ENCODE measurements at places on chromosomes 5 and 9.

GRCh38 chr9:85157772-85158171 is 488.2 kb downstream of the NTRK2 start:
- DNase-seq, result no peak

- DNase-seq, result no peak
These were observed 141.6 kb upstream of the RPS23 start for GRCh38 chr5:82419559-82420332.

DNA sequence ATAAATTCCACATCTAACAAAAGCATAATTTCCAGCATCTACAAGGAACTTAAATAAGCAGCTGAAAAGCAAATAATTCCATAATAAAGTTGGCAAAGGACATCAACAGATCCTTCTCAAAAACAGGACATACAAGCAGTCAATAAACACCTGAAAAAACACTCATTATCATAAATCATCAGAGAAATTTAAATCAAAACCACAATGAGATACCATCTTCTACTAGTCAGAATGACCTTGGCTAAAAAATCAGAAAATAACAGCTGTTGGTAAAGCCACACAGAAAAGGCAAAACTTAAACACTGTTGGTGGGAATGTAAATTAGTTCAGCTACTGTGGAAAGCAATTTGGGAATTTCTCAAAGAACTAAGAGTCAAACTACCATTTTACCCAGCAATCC is 1371.1 kb upstream of the ACO1 start:
- DNase-seq, result no peak

GRCh38 chr5:102625468-102625867 is 126.7 kb upstream of the SLCO6A1 start:
- no peak for DNase-seq

DNA sequence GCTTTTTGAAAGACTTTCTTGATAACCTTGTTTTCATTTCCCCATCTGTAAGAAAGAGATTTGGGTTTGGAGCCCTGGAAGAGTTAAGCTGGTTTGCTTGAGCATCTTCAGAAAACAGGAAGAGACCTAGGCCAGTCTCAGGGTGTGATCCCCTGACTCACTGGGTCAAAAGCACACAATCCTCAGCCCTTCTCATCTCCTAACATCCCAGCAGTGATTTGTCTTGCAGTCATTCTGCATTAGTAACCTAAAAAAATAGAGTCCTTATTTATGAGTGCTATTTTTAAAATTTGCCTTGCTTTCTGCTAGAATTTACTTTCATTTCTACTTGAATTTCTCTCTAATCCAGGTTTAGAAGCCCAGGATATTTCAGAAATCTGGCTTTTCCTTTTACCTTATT is 16.4 kb upstream of the ARSB start:
- DNase-seq, result no peak

GRCh38 chr9:114930056-114930812 is at the start of gene TNFSF8:
Gene TNFSF8, minus strand, starts transcription at chr9:114930591. Its CDS starts 288 bp downstream, at chr9:114930303.
- peak; percentile 50 for DNase-seq
